ENCODE measurements at places on chromosomes 7 and 10.

GRCh38 chr10:3887404-3887803 lies 102.4 kb upstream of the KLF6 start:
- no peak for DNase-seq

DNA sequence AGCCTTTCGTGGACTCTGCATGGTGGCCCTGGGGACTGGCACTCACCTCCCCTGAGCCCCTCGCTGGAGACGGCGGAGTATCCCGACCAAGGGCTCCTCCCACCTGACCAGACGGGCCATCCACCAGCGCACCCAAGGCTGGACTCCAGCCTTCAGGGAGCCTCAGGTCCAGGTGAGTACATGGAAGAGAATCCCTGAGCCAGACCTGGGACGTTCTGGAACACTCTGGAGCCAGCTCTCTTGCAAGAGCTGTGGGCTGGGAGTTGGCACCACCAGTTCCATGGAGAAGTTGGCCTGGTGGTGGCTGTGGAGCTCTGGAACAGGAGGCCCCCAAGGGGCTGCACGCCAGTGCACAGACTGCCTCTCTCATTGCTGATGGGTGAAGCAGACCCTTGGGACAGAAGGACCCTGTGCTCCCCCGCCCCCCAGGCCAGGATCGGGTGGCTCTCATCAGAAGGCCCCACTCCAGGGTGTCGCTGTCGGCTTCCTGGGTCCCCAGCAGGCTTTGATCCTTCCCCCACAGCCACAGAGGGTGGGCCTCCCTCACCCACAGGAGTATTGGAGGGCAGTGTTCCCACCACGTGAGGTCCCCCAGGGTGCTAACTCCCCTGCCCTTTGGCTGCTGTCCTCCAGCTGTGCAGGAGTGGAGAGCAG lies 189.9 kb downstream of the EBF3 start:
- no peak for DNase-seq

- peak; percentile 17 for DNase-seq
Measured at GRCh38 chr7:44244282-44244681, 43.5 kb downstream of the YKT6 start.

GRCh38 chr7:95104739-95105138 lies 197.3 kb downstream of the PPP1R9A start:
- DNase-seq = no peak

DNA sequence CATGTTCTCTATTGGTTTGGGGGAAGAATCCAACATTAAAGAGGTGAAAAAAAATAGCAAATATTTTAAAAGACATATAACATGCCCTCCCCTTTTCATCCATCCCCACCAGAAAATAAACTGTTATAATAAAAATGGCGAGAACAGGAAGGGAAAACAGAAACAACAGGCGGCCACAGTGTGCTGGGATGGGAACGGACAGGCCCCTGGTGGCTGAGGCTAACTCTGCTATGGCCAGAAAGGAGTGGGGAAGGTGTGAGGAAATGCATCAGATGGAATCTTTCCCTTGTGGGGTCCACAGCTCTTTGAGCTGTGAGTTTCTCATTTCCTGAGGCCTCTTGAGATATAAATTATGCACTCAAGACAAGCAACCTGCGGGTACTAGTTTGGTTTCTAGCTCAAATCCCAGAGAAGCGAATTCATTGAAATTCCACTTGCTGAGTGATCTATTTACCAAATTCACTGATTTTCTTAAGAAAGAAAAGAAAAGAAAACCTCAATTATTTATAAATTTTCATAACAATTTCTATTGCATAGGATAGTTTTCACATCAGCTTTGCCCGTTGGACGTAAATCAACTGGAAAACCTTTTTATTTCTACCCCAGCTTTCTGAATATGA lies 139.5 kb downstream of the BMPER start:
- no peak for DNase-seq

GRCh38 chr10:49562893-49563292 lies 24.0 kb upstream of the ERCC6 start:
- no peak for DNase-seq

GRCh38 chr7:50475340-50475739 lies 25.2 kb upstream of the FIGNL1 start:
- DNase-seq = no peak

DNA sequence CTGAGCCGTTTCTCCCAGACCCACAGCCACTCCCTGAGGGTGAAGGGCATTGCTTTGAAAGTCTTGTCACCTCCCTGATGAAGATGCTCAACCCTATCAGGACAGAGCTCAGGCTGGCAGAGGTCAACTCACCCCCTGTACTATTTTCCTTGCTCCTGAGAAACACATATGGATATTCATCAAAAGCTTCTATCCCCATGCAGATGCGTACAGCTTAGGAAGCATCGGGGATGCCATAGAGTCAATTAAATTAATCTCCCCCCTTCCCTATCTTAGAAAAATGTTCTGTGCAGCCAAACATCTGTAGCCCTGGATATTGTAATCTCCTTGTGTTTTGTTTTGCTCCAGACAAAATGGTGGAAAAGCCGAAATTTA lies 67.2 kb downstream of the EMX2 start:
- no peak for DNase-seq

DNA sequence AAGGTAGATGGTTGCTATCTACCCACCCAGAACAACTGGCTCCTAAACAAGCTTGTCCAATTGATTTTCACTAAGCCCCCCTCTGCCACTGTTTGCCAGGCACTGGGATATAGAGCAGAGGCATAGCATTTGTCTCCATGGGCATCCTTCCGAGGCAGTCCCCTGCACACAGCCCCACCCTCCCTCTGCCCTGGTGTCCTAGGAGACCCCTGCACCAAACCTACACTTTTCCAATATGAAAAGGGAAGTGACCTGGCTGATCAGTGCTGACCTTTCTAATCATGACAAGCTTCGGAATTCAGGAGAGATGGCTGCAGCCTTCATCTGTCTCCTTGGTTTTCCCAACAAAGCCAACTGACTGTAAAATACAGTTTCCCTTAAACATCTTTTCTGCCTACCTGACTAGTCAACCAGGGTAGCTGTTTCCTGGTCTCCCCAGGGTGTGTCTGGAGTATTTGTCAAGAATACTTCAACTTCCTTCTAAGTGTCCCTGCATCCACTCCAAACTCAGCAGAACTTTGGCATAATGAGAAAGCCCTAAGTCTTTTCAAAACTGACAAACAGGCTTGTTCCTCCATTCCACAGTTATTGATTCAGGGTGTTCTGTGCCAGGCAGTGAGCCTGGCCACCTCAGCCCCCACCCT lies 7.6 kb upstream of the SLC18A3 start:
- no peak for DNase-seq

DNA sequence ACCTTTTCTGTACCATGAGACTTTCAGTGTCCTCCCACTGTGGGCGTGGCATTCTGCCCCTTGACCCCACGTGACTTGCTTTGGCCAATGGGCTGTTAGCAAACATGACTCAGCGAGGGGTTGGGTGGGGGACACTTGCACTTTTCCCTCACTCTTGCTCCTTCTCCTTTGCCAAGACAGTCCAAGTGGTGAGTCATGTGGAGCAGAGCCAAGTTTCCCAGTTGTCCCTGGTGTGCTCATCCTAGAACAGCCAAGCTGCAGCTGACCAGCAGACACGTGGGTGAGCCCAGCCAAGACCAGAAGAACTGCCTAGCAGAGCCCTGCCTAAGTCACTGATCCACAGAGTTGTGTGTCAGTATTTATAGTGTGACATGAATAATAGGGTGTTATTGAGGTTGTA lies 82.8 kb upstream of the CPXM2 start:
- no peak for DNase-seq

DNA sequence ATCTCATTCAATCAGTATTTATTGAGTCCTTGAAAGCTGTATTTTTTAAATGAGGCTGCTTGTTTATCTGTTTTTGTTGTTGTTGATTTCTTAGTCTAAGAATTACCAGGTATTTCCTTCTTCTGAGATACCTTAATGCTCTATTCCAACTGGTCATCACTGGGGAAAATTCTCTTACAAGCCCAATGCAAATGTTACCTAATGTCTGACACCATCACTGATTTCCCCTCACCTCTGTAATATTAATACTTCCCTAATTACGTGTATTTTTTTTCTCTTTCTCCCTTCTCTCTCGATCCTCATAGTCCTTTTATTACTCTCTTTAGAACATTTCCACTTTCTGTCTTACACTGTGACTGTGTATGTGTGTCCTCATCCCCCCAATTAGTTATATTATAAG lies 13.9 kb downstream of the HDAC9 start:
- no peak for DNase-seq

DNA sequence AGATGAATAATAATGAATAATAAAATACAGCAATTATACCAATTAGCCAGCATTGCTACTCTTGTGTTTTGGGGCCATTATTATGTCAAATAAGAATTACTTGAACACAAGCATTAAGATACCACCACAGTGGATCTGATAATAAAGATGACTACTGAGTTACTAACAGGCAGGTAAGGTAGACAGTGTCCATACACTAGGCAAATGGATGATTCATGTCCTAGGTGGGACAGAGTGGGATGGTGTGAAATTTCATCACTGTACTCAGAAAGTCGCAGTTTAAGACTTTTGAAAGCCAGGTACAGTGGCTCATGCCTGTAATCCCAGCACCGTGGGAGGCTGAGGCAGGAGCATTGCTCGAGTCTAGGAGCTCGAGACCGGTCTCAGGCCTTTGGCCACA lies 8.7 kb upstream of the UNC5B start:
- DNase-seq = no peak

DNA sequence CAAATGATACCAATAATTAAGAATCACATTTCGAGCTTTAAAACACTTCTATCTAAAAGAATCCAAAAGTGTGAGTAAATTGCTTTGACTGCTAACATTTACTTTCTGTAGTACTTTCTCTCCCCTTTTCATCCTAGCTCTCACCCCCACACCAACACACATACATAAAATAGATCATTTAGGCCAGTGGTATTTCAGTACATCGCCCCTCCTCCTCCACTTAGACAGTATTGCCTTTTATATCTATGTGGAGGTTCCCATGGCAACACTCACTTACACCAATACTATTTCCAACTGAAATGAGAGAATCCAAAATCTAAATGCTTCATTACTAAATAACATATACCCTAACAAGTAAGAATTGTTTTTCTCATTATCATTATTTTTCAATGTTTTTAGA lies 58.9 kb downstream of the HIBADH start:
- no peak for DNase-seq

GRCh38 chr10:116915340-116915739 lies 66.0 kb downstream of the ENO4 start:
- no peak for DNase-seq

DNA sequence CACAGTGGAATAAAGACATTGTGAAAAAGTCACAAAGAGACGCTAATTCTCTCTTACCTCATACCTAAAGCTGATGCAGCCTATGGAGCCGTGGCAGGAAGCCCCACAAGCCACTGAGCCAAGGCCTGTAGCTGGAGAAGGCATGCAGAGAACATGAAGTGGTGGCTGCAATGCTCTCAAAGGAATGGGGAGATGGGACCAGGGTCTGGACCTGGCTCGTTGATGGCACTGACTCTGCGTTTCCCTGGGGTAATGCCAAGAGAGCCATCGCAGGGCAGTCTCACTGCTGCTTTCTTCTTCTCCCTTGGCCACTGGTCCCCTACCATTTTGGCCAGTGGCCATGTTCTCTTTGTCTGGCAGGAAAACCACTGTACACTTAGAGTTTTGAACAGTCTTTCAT lies 329.9 kb upstream of the ZMIZ1 start:
- DNase-seq = no peak

GRCh38 chr7:92614660-92615174 lies 24.5 kb upstream of the FAM133B start:
- DNase-seq = no peak

- DNase-seq = no peak
Measured at GRCh38 chr7:22713463-22713862, 13.5 kb upstream of the IL6 start.

- DNase-seq = no peak
Measured at GRCh38 chr7:116356333-116356965, 143.1 kb upstream of the CAV2 start.

DNA sequence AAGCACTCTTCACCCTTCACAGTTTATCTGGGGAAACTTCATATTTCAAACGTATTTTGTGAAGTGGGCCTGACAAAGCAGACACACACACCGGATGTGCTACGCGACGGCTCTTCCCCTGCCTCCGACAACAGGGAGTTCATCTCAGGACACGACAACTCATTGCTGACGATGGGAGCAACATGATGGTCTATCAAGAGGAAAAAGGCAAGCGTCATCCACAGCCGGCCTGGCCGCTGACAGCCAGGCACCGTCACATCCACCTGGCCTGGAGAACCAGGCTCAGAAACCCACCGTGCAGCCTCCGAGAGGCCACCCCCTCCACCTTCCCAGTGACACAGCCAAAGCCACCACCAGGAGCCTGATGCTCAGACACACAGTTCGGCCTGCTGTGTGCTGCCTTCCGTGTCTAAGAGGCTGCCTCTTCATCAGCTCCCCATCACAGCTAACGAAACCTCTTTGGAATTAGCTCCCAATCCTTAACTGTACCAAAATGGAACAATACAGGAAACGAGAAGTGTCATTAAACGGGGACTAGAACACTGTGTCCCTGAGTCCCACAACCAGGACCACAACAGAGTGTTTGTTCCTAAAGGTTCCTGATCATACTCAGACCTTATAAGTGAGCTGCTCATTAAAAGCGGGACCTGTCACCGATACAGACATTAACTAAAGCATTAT lies 76.7 kb downstream of the SFMBT2 start:
- DNase-seq = no peak

GRCh38 chr10:113753020-113753692 lies 1.7 kb downstream of the PLEKHS1 start:
- DNase-seq = no peak

- no peak for DNase-seq
Measured at GRCh38 chr7:130595986-130596385, 72.6 kb downstream of the COPG2 start.

- DNase-seq = no peak
Measured at GRCh38 chr7:88442413-88442812, 135.7 kb upstream of the STEAP4 start.

DNA sequence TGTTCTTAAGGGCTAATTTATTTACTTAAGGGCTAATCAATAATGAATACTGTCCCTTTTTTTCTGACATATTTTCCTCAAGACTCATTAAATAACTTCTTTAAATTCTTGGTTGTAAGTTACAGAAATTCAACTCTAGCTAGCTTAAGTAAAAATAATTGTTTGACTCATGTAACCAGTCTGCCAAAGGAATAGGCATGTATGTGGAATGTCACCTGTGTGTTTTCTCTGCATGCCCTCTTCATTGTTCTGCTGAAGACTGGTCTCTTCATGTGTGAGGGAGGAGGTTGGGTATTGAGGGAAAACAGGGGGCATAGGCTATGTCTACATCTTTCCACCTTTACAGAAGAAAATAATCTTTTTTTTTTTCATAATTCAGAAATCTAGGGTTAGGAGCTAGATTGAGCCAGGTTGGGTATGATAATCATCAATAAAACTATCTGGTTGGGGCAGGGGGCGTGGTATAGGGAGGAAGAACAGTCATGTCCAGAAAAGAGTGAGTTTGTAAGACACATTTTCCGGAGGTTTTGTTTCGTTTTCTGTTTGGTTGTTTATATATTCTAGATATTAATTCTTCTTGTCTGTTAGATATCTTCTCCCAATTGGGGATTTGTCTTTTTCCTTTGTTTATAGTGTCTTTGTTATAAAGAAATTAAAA lies 37.9 kb downstream of the EXOC4 start:
- DNase-seq = no peak

DNA sequence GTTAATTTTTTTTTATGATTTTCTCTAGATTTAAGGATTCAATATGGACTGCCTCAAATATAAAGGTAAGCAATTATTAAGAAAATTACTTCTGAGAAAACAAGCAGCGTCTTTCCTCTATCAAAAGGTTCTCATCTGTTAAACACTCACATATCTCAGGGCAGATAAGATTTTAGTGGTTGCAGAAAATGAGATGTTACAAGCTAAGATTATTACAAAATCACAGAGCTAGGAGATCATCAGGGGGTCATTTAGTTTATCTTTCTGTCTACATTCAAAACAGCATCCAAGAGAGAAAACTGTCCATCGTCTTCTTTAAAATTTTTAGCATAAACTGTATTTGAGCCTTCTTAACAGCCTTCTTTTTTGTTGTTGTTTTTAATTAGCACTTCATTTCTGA lies 29.1 kb upstream of the RHOBTB1 start:
- no peak for DNase-seq
